Renal cortex interstitium (tissue), 15 donors: ENCODE measurements at places on chromosomes 4 and X.
A peak's percentile ranks its signal among the peaks of the same experiment; 100 is the strongest.

DNA sequence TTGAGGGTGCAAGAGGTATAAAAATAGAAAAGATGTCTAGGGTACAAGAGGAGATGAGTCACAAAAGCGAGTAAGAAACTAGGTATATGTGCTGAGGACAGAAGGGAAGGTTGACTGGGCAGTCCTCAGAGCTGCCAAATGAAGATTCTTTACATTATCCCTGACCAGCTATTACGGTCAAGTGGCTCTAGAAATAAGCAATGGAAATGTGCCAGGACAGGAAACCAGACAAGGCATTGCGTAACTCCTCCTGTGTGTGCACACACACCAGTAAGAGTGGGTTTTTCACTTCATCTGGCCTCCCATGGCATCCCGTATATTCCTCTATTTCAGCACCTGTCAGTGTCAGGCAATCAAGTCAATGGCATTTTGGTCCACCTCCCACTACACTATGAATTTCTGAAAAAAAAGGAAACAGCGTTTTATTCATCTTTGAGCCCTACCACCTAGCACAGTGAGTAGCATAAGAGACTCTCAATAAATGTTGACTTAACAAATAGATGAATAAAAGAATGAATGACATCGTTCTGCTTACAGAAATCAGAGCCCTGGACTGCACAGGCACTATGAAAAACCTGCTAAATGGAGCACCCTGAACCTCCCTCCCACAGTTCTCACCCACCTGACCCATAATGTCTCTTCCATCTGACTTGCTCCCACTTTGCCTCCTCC, 62.6 kb upstream of the KLF3 start:
- no peak for DNase-seq

- peak; percentile 44 for DNase-seq
Measured at GRCh38 chrX:56729152-56729850, at the start of gene NBDY. Gene NBDY, plus strand, starts transcription at chrX:56729243. Its CDS starts 111 bp downstream, at chrX:56729354.

DNA sequence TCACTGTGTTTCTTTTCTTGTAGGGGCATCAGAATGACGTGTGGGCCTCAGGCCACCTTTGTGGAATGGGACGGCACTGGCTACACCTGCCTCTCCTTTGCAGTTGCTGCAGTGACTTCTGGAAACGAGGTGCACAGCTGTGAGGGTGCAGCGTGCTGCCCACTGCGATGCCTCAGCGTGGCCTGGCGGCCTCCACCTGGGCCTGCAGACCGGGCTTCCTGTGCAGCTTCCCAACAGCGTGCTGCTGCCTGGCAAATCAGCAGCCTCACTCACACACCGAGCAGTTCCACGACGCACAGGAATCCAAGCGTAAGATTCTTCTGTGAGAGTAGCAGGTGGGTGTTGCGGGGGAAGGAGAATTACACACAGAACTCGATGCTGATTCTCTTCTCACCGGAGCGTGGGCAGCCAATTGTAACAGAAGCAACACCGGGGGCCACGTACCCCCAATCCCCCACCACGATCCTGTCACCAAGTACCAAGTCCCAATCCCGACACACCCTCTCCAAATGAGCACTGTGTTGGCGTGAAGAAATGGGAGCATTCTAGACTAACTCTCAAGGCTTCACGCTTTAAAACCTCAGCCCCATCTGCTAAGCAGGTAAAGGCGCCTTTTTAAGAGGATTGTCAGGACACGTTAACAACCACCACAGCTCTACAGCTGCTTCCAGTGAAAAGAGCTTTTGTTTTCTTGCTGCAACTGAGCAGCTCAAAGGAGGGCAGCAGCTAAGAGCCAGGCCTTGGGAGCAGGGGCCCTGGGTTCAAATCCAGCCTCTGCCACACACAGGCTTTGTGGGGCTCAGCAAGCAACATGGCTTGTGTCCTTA, 16.9 kb downstream of the WDR1 start:
- DNase-seq, result no peak

GRCh38 chrX:71017396-71017939, 50.7 kb downstream of the SNX12 start:
- DNase-seq, result no peak

DNA sequence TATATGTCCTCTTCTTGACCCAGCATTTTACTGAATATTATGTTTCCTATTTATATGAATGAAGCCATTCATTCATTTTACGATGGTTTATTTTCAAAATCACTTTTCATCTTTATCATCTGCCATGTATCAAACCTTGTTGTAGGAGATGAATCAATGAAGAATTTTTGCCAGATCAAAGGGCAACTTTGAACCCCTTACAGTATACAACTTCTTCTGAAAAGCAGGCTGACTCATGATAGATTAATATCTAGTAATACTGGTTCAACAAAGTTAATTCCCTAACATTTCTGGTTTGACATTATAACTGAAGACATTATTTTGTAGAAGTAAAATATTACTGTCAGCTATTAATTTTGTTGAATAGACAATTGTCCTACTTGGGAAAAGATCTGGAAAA, 226.0 kb downstream of the RPA4 start:
- no peak for DNase-seq

DNA sequence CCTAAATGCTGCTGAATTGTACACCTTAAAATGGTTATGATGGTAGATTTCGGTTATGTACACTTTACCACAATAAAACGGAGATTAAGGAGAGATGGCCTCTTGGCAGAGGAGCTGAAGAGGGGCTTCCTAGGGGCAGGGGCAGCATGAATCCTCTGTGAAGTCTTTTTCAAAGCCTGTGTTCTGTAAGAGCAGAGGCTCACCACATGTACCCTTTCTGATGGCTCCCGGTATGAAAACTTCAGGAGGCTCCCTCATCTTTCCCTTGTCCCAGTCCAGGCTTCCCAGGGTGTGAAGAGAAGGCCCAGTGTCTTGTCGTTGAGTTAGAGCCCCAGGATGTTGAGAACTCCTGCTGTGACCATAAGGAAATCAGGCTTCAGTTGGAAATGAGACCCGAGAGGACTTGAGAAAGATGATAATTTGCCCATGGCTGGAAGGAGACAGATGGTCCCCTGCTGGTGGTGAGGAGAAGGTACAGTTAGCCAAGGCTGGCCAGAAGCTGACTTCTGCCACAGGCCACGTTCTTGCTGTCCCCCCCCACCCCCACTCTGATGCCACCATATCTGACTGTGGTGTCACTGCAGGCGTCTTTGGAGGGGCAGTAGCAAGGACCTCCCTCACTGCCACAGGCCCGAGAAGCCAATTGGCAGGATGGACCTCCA, 31.8 kb upstream of the MTM1 start:
- no peak for DNase-seq

DNA sequence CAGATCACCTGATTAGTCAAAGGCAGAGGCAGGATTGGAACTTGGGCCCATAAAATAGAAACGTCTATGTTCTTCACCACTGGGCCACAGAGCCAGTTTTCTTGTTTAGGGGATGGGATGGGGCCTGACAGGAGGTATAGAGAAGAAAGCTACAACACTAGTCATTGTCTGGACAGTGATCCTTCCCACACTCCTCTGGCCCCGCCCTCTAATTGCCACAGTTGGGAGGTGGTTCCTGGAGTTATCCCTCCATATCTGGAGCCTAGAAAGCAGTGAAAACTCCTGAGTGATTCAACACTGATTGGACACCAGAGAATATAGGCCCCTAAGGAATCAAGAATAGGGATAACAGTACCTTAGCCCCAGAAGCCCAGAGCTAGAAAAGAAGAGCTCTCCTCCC, 22.9 kb downstream of the RASL11B start:
- DNase-seq, result no peak

- no peak for DNase-seq
Measured at GRCh38 chrX:123846577-123847038, 13.2 kb upstream of the XIAP start.

DNA sequence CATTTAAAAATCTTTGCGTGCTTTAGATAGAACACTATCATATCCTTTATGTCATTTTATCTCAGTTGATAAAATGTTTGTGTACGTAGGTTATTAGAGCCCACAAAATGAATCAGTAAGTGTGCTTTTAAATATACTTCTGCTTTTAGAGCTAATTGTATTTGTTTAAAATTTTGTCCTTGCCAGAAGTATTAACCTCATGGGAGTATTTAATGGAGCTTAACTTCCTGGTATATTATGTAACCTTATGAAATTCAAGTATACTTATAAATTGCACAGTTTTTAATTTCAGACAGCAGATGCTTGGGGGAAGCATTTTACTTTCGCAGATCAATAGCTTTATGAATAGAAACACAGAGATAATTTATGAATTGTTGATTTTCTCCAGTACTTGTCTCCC, 90.2 kb downstream of the DIPK2B start:
- no peak for DNase-seq

DNA sequence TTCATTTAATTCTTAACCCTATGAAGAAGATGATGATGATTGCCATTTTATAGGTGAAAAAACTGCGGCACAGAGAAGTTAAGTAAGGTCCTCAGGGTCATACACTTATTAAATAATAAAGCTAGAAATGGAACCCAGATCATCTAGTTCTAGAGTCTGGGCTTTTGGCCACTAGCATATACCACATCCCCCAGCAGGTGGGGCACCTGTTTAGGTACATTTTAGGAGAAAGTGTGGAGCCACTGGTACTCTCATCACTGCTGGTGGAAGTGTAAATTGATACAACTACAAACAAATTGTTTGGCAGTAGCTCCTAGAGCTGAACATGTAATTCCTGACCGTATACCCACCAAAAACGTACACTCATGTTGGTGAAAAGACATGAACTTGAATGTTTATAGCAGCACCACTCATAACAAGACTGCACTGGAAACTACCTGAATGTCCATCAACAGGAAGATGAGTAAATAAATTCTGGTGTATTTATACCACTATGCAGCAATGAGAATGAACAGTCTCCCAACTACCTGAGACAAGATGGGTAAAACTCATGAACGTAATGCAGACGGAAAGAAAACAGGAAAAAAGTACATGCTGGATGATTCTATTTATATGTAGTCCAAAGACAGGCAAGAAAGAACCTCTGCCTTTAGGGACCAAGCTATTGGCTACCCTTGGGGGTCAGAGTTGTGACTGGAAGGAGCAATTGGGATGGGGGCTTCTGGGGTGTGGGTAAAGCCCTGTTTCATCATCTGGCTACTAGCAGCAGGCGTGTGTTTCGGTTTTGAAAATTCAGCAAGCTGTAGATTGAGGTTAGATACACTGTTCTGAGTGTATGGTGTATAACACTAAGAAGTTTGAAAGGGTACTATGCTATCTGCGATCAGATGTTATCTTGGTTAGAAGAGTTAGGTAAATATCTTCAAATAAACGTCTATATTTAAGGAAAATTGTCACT, 72.3 kb upstream of the ADGRG2 start:
- no peak for DNase-seq
